ENCODE measurements at places on chromosomes 7 and 10.

DNA sequence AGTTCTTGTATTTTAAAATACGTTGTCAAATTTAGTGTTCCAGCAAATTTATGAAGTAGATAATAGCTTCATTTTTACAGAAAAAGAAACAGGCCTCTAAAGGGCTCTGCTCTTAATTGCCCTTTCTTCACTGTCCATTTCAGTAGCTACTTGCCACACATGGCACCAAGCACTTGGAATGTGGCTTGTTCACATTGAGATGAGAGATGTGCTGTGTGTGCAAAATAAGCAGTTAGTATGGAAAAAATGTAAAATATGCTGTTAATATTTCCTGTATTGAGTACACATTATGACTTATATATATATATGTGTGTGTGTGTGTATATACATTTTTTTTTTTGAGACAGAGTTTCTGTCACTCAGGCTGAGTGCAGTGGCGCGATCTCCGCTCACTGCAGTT is 19.5 kb downstream of the RBM33 start:
- DNase-seq, result no peak

DNA sequence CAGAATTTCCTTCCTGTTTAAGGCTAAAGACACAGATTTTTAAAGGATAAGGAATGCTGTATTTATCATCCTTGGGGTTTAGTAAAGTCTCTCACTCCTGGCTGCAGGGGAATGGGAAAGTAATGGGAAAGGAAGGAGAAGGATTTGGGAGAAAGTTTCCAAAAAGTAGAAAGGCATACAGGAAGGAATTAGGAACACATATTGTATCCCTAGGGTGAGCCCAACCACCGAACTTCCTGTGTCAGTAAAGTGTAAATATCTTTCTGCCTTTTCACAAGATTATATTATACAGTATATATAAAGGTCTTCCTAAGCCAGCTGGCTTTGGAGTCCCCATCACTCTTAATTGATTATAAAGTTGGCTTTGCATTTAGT is 12.0 kb upstream of the UBE2D1 start:
- no peak for DNase-seq

- DNase-seq, result no peak
Observed at GRCh38 chr7:146116521-146117222, at the start of gene CNTNAP2. Gene CNTNAP2, plus strand, starts transcription at chr7:146116801. Its CDS starts 76 bp downstream, at chr7:146116877.

DNA sequence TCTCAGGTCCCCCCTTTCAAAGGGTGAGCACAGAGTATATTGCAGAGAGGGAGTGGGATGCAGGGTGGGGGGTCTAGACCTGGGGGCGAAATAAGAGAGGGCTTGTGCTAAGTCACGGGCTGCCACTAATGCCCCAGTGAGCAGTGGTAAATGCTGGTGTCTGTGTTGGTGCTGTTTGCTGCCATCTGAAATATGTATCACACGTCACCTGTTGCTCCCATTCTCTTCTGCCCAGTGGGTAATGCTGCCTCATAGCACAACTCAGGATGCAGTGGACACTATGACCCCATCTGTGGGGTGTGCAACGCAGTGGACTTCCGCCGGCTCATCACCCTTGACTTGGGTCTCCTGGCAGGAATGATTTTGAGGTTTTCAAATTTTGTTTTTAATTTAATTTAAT is 2.6 kb downstream of the STOX1 start:
- no peak for DNase-seq

DNA sequence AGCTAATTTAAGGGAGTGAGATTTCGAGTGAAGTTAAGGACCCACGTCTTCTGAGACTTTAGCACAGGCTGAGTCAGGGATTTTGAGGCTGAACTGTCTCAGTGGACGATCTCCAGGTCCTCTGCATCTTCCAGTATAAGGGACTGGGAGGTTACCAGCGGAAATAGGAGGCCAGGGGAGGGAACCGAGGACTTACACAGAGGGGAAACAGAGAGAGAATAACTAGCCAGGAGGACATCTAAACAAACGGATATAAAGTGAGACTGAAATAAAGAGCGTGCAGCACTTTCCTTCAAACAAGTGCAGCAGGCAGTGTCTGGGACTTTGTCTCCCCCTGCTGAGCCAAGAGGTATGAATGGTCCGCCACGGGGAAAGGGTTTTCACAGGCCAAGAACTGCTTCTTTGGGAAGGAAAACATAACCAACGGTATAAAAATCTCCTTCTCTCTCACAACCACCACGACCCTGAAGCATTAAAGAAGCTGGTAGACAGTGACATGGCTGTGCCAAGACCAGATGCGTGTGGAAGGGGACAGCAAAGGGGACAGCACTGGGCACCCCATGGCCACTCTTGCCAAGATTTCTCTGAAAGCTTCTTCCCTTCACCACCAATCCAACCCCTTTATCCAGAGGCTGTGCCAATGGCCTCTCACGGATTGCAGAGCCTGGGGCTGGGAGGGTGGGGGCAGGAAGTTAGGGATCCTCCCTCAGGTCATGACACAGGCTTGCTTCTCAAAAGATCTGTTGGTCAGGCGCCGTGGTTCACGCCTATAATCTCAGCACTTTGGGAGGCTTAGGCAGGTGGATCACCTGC is 72.0 kb downstream of the SLC37A3 start:
- DNase-seq, result peak; percentile 7

GRCh38 chr10:78336402-78336791 is 302.7 kb downstream of the RPS24 start:
- DNase-seq, result no peak

- no peak for DNase-seq
Observed at GRCh38 chr7:29639386-29639785, 75.8 kb downstream of the PRR15 start.

Data from stimulated activated CD4-positive, alpha-beta T cell treated with anti-CD3 and anti-CD28 coated beads, Interleukin-15, amount 100 ng/mL, for 1 hour (primary cell).